ENCODE measurements at places on chromosomes 3 and 15.

DNA sequence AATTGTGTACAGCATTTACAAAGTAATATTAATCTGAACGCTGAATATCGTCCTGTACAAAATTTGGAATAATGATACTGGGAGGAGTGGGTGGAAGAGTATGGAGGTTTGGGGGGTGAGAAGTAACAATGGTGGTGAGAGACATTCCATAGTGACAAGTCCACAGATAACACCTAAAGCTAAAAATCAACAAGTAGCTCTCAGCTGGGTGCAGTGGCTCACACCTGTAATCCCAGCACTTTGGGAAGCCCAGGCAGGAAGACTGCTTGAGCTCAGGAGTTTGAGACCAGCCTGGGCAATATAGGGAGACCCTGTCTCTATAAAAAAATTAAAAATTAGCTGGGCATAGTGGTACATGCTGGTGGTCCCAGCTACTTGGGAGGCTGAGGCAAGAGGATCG, 5.1 kb downstream of the MRPS25 start:
- DNase-seq = no peak

- no peak for DNase-seq
Measured at GRCh38 chr15:57345584-57345983, 30.7 kb upstream of the CGNL1 start.

- DNase-seq = no peak
Measured at GRCh38 chr3:119293105-119293870, 895 bp upstream of the ARHGAP31 start.

DNA sequence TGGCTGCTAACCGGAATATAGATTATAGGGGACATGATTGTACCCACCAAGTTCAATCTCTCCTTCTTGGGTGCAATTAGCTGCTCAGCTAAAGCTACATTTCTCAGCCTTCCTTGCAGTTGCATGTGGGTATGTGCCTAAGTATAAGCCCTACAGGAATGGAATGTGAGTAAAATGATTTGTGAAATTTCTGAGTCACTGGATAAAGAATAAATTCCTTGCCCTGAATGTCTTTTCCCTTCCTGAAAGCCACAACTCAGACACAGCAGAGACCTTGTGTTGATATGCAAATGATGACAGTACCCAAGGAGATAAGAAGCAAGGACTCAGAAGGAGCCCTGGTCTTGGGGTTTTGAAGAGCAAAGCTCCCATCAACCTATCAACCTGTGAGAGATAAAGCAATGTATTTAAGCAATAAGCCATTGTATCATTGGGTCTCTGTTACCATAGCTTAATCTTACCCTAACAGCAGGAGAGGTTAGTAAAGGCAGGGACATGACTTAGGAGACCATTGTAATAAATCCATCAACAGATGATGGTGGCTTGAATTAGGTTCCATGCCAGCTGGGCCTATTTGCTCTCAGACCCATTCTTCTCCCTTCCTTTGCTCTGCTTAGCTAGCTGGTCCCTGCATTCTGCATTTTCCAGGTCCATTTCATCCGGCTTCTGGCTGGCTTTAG, 25.6 kb upstream of the ZNF280D start:
- no peak for DNase-seq

DNA sequence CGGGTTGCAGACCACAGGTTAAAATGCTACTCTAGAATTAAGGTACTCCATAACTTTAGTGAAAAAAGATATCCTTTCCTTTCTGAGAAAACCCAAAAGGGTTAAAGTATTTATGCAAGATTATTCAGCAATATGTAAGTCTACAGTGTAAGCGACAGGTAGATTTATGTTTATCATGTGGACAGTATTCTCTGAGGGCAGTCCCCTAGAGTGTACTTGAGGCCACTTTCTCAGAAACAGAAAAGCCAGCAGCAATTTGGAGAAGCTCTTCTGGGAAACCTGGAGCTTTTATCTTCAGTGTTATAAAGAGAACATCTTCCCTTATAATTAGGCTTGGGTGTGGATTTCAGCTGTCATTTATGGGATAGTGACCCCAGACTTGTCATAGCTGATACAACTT, 8.9 kb downstream of the ST3GAL6 start:
- no peak for DNase-seq

DNA sequence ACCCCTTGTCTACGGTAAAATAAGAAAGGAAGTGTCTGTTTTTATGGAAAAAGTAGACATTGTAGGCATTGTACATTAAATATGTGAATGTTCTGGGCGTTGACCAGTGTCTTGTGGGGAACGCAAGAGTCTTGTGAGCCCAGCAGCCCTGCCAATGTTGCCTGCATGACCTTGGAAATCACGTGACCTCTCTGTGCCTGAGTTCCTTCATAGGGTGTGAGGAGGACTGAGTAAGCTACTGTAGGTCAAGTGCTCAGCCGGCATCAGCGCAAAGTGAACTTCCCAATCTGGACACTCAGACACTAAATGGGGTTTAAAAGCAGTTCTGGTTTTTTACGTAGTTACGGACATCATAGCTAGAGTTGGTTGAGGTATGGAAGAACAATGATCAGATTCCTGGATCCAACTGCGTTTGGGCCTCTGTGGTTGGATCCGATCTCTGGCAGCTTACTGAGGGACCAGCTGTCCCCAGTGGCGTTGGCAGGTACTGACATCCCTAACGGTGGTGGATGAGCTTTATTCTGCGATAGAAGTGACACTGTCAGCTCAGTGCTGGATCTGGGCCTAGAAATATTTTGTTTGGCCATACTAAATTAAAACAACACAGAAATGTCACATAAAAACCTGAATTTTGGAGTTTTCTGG, 63.8 kb downstream of the SPSB4 start:
- no peak for DNase-seq

DNA sequence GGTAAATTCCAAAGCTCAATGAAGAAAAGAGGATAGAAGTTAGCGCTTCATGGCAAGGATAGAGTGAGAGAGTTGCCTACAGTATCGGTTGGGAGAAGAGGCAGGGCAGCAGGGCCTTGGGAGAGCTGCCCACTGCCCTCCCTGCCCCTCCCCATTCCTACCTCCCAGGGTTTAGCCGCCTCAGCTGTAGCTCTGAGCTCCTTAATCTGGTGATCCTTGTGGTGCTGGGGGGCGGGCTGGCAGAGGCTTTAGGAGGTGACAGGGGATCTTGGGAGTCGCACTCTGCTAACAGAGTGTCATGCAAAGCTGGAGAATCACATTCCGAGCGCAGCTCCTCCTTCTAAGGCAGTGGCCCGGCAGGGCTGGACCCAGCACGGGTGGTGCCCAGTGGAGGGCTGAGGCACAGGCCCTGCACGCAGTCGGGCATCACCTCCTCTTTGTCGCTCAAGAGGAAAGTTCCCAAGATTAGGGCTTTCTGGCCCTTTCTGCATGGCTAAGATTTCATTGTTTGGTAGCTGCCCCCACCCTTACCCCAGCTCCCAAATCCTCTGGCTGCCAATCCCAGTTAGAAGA, 57.1 kb upstream of the POLG start:
- no peak for DNase-seq

DNA sequence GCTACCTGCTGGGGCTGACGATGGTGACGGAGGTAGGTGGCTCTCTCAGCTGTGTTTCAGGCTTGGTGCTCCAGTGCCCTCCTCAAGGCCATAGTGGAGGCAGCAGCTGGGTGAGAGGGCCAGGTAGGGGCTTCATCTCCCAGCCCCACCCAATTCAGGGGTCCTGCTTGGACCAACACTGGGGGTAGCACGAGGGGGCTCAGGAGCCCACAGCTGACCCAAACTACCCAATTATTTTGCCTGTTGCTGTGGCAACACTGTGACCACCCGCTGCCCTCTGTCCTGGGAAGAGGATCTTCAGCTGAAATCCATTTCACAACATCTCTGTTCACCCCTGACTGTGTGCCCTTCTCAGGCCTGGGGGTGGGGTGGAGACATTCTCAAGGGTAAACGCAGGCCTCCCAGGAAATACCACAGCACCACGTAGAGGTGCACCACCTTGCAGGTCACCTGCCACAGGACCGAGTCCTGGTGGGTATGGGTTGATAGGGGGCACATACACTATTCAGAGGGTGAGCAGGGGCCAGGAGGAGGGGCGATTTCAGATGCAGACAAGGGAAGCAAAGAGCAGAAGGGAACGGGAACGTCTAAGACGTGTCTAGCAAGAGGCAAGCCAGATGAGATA, 62.7 kb downstream of the GRIP2 start:
- no peak for DNase-seq

DNA sequence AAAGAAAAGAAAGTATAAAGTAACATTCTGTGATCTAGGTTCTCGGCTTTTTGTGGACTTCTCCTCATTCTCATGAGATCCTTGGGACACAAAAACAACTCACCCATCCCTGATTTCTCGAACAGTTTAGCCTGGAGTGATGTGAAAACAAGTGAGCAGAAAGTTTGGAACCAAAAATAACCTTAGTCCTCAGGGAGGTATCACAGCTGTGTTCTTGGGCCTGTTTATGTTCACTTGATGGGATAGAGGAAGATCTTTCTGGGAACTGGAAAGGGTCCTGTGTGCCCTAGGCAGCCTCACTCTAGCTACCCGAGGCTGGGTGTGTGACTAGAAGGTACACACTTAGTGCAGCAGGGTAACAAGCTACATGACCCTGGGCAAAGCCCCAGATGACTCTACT, 308.8 kb upstream of the PDZRN3 start:
- DNase-seq = no peak

- no peak for DNase-seq
Measured at GRCh38 chr15:98773616-98774015, 125.3 kb downstream of the IGF1R start.

- no peak for DNase-seq
Measured at GRCh38 chr15:25713736-25714537, 149.2 kb downstream of the ATP10A start.

- no peak for DNase-seq
Measured at GRCh38 chr15:27826902-27827714, 272.0 kb downstream of the OCA2 start.

DNA sequence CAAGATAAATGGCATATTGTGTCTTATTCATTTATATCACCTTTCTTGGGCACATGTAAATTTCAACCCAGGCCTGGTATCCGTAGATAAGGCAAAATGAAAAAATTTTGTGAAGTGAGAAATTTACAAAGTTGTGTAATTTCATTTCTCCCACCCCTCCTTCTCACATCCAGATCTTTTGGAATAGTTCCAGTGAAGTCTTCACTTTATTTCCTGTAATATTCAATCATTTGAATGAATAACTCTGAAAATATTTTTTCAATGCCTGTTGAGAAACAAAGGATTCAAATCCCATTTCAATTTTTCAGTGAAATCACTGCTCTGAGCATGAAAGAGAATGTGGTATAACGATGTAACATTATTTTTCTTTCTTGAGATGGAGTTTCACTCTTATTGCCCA, 53.4 kb downstream of the BTLA start:
- no peak for DNase-seq

DNA sequence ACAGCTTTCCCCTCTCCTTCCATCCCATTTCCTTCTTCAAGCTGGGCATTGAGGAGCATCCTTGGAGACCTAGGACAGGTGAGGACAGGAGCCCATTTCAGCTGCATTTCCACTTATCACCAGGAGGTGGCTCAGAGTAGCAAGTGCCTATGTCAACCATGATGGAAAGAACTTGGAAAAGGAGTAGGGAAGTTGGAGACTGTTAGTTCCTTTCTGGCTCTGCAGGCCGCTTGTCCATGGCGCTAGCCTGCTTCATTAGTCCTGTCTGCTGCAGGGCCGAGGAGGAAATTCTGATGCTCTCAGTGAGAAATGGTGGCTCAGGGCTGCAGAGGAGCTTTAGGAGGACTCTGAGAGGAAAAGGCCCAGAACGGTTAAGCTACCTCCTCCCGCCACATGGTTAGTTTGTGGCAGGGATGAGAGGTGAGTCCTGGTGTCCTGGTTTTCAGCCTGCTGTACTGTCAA, 7.0 kb upstream of the CD276 start:
- peak; percentile 41 for DNase-seq

DNA sequence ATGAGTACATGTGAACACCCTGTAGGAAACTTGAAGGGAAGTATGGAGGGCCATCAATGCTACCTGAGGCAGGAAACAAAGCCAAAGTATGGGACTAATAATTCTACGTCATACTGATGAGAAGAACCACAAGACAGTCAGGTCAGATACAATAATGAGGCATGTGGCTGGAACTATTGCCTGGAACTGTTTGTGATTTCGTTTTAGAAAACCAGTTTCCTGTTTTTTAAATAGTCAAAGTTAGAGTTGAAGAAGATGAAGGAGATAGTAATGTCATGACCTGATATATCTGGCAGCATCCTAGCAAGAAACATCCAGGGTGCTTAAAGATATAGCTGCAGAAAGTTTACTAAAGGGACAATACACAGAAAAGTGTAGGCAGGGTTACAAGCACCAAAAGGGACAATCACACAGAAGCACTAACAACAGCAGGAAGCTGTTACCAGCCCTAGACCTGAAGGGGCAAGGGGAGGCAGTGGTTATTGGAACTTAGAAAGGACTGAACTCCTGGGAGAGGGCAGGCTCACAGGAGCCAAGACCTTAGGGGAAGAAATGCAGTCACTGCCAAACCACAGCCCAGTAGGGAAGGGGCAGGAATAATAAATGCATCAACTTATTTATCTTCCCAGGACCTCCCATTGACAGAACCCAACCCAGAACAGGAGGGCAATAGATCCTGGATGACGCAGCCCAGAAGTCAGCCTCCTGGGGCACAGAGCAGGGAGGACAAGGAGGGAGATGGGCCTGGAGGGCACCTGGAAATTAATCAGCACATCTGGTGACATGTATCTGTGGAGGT, 302.1 kb upstream of the STT3B start:
- DNase-seq = no peak

GRCh38 chr3:27724459-27725197, 2.5 kb upstream of the EOMES start:
- DNase-seq = no peak

GRCh38 chr3:110413266-110413665, 658.4 kb upstream of the NECTIN3 start:
- DNase-seq = no peak

DNA sequence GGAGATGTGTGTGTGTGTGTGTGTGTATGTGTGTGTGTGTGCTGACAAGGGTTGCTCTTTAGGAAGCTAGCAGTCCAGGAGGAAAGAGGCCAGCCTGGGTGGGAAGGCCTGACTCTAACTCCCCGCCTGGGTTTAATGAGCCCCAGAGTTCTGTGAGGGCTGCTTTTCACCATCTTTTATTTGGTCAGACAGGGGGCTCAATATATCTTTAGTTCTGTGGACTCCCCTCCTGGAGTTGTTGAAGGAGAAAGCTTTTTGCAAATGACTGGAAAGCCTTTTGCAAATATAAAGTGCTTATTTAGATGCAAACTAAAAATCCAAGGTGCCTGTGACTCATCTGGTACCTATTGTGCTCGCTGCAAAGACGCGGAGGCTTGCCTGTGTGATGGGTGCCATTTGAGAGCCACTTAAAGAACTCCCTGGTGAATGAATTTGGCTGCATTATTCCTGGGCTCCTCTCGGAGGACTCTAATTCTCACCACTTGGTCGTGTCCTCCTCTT, 24.5 kb downstream of the DRD3 start:
- no peak for DNase-seq

- DNase-seq = no peak
Measured at GRCh38 chr3:33006081-33006480, 54.6 kb downstream of the CCR4 start.

All from stimulated activated naive CD8-positive, alpha-beta T cell treated with anti-CD3 and anti-CD28 coated beads, Interleukin-15, amount 100 ng/mL, for 72 hours (primary cell).